Activated T-helper 2 cell treated with anti-CD3 and anti-CD28 coated beads, Interferon-gamma antibody, Interleukin-2, Interleukin-4, amounts not matched to agents 10 μg/mL and 5 μg/mL and 100 μg/mL, durations not matched to agents 14 hours and 24 hours and 36 hours (primary cell): ENCODE measurements at places on chromosomes 11 and 22.

GRCh38 chr11:111155021-111155420, 90.5 kb upstream of the POU2AF2 start:
- no peak for DNase-seq

DNA sequence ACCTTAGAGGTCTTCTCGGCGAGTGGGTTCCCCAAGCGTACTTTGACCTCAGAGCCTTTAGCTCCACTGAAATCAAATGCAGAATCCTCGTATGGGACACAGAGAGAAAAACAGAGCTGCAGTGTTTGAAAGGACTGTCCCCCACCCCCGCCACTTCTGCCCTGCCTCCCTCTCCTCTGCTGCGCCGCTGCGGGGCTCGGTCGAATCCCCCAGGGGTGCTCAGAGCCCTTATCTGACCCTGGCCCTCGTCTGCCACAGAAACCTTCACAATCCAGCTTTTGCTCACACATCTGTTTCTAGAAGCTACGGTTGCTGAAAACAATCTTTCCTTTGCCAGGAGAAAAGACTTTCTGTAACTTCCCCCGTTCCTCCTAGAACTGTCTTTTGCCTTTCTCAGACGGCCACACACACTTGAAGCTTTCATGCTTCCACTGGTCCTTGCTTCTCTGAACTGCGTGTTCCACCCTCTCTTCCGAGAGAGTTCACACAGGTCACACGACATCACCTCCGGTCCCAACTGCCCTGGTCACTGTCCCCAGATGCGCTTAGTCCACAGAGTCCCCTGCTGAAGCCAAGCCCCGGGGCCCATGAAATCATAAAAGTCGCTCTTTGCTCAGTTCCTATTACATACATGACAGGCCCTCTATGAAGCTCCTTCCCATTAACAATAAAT, 3.7 kb downstream of the SMIM35 start:
- no peak for DNase-seq

DNA sequence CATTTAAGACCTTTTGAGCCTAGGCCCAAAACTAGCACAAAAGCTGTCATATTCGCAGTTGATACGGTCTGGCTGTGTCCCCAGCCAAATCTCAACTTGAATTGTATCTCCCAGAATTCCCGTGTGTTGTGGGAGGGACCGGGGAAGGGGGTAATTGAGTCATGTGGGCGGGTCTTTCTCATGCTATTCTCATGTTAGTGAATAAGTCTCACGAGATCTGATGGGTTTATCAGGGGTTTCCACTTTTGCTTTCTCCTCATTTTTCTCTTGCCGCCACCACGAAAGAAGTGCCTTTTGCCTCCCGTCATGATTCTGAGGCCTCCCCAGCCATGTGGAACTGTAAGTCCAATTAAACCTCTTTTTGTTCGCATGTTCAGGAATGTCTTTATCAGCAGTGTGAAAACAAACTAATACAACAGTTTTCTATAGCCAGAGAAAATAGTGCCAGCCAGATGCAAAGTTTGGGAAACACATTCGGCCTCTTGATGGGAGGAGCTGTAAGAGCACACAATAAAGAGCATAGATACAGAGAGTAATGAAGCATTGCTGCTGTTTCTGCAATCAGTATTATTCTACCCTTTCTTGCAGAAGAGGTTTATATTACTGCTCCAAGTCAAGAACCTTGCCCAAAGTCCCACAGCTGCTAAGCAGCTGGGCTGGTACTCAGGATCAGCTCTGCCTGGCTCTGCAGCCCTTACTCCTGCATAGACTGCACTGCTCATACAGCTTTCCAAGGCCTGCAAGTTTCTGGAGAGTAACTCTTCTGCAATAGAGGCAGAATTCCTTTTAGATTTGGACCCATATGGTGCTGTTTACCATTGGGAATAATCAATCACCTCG, 2.0 kb upstream of the ZNF195 start:
- DNase-seq = no peak

DNA sequence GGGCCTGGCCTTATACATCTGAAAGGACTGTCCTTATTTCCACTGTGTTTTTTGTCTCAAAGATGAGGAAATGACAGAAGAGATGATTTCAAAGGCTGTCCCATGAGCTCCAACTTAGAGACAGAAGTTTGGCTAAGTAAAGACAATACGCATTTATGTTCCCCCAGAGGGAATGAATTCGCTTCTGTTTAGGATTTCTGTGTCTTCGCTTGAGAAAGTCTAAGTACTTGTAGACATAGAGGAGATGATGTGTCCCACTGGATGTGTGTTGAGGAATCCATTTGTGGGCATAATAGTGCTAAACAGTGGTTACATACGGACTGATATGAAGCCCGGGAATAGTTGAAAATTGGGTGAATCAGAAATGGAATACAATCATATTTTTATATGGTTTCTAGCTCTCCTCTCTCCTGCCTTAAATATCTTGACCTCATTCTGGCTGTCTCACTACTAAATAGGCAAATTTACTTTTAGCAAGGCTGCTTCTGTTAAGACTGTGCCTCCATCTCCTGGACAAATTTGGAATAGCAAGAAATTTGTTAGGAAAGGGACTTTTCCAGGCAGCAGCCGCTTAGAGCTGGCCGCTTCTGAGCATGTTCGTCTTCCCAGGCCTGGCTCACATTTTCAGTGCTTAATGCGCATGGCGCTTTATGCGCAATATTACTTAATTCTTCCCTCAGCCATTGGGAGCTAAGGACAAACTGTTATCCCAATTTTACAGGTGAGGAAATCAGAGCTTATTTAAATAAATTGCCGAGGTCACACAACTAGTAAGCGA, 1.9 kb upstream of the PEX26 start:
- DNase-seq = peak; percentile 22
